ENCODE measurements at places on chromosomes 2 and 18.

GRCh38 chr2:68812251-68812650, 58.9 kb downstream of the BMP10 start:
- DNase-seq, result no peak

- DNase-seq, result no peak
These were observed 70.3 kb downstream of the ASXL2 start for GRCh38 chr2:25808006-25808383.

- no peak for DNase-seq
These were observed 3.4 kb downstream of the COLEC11 start for GRCh38 chr2:3598197-3598910.

DNA sequence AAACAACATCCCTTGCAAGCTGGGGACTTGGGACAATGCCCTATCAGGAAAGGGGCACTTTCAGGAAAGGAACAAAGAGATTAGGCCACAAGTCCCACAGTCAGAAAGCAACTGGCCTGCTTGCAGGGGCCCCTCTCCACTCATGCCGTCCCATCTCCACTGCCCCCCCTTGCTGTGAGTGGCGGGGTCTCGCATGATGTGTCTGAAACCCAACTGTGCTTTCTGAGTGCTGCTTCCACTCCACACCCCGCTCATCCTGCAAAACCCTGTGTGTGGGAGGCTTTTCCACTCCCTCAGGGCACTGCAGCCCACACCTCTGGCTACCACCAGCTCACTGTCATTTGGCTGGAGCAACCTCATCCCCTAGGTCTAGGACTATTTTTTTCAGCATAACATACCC, 7.9 kb downstream of the HS6ST1 start:
- no peak for DNase-seq

DNA sequence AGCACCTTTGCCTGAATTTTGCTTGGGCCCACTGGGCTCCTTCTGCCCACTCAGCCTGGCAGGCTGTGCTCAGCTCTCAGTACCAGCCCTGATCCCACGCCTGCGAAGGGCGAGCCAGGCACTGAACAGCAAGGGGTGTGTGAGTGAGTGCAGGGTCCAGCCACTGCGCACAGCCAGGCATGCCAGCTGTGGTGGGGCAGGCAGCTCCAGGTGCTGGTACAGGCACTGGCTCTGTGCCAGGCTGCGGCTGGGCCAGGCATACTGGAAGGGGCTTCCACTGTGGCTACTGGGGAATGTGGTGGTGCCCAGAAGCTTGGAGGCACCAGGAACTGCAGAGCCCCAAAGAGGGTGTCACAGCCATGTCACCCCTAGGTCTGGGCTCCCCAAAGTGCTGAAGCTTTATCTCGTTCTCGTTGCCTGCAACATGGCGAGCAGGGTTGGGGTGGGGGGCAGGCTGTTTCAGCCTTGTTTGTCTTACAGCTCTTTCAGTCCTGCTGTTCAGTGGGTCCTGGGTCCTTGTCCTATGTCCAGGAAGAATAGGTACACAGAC, 8.8 kb downstream of the DYSF start:
- no peak for DNase-seq

DNA sequence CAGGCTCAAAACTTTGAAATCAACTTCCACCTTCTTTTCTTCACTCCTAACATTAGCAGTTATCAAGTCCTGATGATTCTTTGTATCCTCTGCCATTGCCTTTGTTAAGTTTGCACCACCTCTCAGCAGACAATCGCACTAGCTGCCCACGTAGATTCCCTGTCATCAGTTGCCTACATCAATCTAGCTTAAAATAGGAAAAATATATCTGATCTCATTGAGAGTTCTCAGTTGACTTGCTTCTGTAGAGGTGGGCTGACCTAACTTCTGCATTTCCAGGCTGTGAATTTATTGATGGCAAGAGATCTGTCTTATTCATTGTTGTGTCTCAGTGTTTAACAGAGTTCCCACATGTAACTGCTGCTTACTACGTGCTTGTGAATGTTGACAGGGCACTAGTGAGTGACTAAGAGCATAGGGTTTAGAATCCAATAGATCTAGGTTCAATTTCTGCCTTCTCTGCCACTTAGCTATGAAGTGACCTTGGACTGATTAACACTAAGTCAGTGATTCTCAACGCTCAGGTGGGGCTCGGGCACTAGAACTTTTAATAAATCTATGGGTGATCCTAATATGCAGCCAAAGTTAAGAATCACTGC, 3.7 kb upstream of the INSIG2 start:
- DNase-seq, result no peak

DNA sequence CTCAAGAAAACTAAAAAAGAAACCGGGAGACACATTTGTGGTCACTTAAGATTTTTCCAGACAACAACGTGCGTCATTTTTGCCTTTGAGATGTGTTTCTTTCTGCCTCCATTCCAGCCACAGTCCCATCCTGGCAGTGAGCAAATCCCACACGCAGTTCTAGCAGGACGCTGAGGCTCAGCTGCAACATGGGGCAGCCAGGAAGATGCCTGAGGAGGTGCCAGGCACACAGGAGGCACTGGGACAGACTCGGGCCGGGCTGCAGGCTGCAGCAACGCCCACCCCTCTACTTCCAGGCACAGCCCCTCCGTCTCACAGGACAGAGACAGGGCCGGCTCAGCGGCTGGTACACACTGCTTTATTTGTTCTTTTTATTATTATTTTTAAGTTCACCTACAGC, 13.1 kb downstream of the KLF11 start:
- no peak for DNase-seq

- DNase-seq, result no peak
These were observed 28.2 kb upstream of the ZEB2 start for GRCh38 chr2:144548088-144548487.

DNA sequence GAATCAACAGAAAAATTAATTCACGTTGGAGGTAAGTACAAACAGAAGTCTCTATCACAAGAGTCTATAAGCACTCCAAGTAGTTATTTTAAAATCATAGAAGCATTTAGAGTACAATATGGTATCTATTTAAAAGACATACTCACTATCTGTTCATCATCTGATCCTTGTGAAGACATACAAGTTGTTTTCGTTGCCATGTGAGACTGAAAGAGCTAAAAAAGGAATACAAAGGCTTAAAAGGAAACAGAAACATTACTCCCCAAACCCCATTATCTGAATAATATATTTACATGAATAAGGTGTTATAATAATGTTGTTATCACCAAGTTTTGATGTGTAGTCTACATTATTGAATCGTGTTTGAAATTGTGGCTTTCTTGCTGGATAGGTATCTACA, 20.9 kb downstream of the SEPTIN10 start:
- no peak for DNase-seq

- DNase-seq, result no peak
These were observed 233.4 kb downstream of the DYSF start for GRCh38 chr2:71686781-71687180.

DNA sequence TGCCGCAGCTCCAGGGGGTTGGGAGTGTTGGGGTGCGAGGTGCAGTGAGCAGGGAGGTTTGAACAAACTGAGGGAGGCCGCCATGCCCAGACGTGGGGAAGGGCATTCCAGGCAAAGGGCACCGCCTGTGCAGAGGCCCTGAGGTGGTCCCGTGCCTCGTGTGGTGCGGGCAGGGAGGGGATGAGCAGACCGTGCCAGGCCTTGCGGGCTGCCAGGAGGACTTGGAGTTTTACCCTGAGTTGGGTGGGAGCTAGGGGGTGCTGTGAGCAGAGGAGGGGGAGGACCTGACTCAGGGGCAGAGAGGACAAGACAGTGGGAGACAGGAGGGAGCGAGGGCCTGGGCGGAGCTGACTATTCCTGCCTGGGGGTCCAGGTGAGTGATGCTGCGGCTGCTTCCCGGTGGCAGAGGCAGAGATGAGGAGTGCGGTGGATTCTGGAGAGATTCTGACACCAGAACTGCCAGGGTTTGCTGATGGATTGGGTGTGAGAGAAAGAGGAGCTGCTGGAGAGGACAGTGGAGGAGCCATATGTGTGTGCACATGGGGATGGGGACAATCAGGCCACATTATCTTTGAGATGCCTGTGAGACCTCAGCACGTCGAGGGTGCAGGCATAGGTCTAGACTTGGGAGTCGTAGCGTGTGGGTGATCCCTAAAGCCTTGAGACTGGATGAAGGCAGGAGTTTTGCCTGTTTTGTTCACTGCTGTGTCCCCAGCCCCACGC, 23.4 kb downstream of the ZAP70 start:
- DNase-seq, result no peak

GRCh38 chr2:235534678-235535422, 41.0 kb downstream of the AGAP1 start:
- DNase-seq, result no peak

- DNase-seq, result no peak
These were observed 36.6 kb downstream of the CEP68 start for GRCh38 chr2:65092791-65093190.

GRCh38 chr2:190603374-190603773, 45.5 kb upstream of the NAB1 start:
- DNase-seq, result no peak
